Activated CD8-positive, alpha-beta memory T cell treated with anti-CD3 and anti-CD28 coated beads for 1 hour (primary cell): ENCODE measurements at places on chromosomes 3 and 15.

DNA sequence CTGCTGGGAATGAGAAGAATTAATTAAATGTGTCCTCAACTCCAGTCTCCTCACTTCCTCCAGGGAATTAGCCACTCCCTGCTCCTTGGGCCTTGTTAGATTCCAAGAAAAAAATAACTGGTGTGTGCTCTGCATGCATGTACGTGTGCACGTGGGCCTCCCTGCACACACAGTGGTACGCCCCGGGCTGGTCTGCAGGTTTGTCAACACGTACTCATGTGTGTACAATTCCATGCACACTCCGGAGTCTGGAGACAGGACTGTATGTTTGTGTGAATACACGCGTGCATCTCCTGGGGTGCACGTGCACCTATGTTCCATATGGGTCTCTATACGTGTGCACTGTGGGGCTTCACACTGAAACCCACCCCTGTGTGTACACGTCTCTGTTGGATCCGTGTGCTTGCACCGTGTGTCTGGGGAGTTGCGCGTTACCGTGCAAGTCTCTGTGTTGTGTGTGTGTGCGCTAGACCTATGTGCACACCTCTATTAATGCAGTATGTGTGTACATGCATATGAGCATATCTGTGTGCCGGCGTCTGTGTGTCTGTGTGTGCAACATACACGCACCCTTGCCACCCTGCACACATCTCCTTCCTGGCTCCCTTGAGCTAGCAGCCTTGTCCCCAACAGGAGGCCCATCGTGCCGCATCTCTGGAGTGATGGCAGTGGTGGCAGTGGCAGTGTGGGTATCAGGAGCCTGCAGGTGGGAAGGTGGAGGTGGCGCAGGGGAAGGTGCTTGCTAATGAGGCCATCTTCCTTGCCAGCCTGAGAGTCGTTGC is 210.1 kb downstream of the TBC1D2B start:
- no peak for DNase-seq

DNA sequence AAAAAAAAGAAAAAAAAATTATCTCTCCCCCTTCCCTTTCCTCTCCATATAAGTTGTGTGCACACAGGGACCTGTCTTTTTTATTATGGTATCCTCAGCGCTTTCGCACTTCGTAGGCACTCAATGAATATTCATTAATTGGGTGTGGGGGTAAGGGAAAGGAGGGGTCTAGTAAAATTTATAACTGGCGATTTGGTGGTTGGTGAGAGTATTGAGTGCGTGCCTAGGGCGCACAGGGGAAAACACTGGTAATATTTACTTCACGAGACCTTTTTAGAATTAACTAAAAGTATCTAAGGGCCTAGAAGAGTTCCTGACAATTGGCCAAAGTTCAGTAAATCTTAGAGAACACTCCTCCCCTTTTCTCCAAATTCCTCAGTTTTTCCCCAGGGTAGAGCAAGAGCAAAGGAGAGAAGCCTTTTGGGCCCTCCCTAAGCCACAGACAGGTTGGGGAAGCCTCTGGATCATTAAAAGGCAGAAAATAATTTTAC is 25.7 kb downstream of the TYRO3 start:
- DNase-seq = no peak

DNA sequence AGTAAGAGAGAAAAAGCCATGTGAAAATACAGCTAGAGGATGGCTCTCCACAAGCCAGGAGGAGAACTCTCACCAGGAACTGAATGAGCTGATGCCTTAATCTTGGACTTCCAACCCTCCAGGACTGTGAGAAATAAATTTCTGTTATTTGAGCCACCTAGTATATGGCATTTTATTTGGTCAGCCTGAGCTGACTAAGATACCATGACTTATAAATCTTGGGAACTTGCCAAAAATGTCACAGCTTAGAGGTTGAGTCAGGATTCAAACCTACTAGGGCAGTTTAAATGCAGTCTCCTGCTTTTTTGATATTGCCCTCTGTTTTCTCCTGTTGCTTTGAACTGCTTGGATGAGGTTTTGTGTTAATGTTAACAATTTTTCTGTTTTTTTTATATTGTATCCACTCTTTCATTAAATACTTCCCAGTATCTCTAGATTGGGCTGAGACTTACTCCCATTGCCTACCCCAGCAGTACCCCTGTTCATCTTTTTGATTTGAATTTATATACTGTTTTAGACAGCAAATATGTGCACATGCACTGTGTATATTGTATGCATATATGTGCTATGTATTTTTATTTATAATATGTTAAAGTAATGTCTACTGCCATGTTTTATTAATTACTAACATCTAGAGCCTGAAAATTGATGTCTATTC is 1223.2 kb downstream of the OTOL1 start:
- no peak for DNase-seq

DNA sequence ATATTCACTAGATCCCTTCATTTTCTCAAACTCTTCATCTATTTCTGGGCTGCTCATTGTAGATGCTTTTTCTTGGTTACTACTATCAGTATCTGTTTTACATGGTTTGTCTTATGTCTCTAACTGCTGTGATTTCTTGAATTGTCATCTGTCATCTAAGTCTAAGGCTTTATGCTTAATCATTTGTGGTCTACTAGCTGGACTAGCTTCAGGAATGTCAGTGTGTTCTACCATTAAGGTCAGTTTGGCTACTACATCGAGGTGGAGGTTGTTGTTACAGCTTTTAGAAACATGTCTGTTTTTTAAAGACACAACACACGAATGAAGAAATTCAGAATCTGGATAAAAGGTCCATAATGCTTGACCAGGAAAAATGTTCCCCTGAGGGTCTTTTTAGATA is 82.2 kb downstream of the ABI3BP start:
- DNase-seq = no peak

- no peak for DNase-seq
Observed at GRCh38 chr3:184549796-184550577, 11.6 kb upstream of the EPHB3 start.

GRCh38 chr3:181839039-181839915 is 127.6 kb downstream of the SOX2 start:
- DNase-seq = no peak

DNA sequence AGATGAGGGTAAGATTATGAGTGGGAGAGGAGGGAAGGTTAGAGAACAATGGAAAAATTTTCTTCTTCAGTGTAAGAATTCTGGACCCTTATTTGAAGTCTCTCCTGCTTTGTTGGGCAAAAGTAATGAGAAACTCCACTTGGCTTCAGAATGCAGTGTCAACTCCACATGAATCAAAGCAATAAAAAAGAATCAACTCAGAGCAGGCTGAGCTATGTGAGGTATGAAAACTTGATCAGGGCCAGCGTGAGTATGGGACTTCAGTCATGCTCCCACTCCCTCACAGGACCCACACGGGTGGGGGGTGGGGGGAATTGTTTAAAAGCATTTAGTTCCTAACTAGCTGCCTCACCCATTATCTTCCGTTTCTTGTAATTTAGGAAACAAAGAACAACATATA is 502.2 kb downstream of the PDCD6IP start:
- no peak for DNase-seq

GRCh38 chr3:11195201-11195600 is 40.9 kb downstream of the HRH1 start:
- DNase-seq = no peak
